ENCODE measurements at places on chromosomes 6 and 20. TPM values are rescaled to one million over a fixed set of nuclear protein-coding genes. Genes with fewer than 3 reads are reported as not detected.

GRCh38 chr6:65633501-65633900 is 73.5 kb downstream of the EYS start:
- DNase-seq = no peak

Gene BLOC1S5
- total RNA-seq = 22.8 TPM

Gene FAM217A
- not detected for total RNA-seq

Gene CNKSR3
- total RNA-seq = not detected

Gene STX11
- 25.0 TPM for total RNA-seq
